ENCODE measurements at places on chromosomes 1 and 21.

- no peak for DNase-seq
Observed at GRCh38 chr1:81540216-81540615, 260.5 kb upstream of the ADGRL2 start.

DNA sequence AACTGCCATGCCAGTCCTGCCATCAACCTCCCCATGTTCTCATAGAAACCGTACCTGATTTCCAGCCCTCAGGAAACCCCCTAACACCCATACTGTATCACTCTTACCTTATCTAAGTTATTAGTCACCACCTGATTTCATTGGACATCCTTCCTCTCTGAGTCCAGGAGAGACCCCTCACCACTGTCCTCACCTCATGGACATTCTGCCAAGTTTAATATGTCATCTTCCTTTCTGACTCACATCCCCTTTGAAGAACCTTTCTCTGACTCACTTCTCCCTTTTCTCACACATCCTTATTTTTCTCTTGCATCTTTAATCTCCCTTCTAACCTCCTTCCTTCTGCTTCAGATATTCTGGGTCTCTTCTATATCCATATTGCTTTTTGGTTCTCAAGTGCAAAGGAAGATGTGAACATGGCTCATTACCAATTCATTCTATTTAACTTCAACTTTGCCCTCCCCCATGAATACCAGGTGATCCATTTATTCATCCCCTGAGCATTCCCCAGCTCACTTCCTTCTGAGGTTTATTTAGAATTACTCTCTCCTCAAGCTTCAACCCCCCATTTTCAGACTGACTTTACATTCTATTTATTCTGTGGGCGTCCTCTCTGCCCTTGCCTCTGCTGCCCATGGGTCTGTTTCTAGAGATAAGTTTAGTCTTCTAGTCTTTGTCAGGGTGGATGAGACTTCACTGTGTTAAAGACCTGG is 206.8 kb upstream of the ESRRG start:
- no peak for DNase-seq

DNA sequence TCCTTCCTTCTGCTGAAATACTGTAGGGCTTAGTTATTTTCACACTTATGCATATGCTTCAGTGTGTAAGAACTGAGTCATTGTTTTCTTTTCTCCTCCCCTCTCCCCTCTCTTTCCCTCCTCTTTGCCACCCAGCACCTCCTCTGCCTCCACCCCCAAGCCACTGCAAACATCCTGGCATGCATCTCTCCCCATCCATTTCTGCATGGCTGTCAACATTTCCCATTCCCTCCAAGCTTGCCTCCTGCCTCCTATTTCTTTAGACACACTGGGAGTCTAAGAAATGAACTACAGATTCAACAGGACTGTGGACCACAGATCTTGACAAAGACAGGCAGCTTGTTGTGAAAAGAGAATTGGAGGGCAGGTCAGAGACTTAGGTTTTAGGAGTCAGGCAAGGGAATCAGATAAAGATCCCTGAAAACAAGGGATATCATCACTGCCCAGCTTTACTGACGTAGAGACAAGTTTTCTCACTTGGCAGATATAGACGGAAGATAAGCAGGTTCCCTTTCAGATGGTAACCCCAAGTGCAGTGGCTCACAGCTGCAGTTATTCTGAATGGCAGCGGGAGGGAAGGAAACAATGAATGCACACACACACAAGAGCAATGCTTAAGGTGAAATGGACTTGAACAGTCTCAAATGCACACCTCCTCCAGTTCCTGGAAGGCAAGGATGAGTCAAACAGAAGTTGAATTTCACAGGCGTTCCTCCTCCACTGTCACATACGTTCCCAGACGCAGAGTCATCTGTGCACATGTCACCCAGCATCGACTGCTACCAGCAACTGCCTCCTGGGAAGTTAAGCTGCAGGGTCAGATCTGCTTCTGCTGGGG is 56.1 kb downstream of the HIVEP3 start:
- no peak for DNase-seq

- no peak for DNase-seq
Observed at GRCh38 chr1:117544509-117545109, 61.2 kb upstream of the TENT5C start.

- DNase-seq: no peak
Observed at GRCh38 chr1:223802032-223802431, 43.7 kb downstream of the TP53BP2 start.

- no peak for DNase-seq
Observed at GRCh38 chr1:179310291-179310690, 16.7 kb downstream of the SOAT1 start.

- DNase-seq: no peak
Observed at GRCh38 chr1:45924736-45925135, 121.3 kb downstream of the MAST2 start.

GRCh38 chr1:51523931-51524330 is 4.9 kb upstream of the EPS15 start:
- no peak for DNase-seq

GRCh38 chr1:1356166-1356795 is 2.1 kb downstream of the MXRA8 start:
- DNase-seq: no peak

DNA sequence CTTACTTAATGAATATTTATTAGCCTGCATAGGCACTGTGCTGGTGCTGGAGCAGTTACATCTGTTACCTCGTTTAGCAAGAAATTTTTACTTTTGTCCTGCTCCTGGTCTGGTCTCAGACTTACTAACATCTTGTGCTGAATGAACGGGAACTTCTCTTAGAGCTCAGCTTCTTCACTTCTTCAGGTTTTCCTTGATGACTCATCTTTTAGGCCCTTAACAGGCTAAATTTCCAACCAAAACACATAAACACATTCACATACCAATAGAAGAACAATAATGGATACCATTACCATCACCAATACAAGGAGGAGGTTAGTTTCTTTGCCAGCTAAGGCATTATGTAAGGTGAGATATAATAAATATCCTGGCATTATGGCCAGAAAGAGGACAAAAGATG is 68.9 kb downstream of the IFI44 start:
- no peak for DNase-seq

- DNase-seq: no peak
Observed at GRCh38 chr1:192578144-192578909, 2.8 kb downstream of the RGS1 start.

GRCh38 chr1:244138399-244138798 is 87.3 kb downstream of the ZBTB18 start:
- DNase-seq: no peak

- no peak for DNase-seq
Observed at GRCh38 chr1:178921499-178921898, 50.6 kb upstream of the ANGPTL1 start.

GRCh38 chr1:156508205-156508954 is 7.8 kb upstream of the MEF2D start:
- DNase-seq: no peak

GRCh38 chr1:218080863-218081262 is 204.2 kb upstream of the RRP15 start:
- no peak for DNase-seq

DNA sequence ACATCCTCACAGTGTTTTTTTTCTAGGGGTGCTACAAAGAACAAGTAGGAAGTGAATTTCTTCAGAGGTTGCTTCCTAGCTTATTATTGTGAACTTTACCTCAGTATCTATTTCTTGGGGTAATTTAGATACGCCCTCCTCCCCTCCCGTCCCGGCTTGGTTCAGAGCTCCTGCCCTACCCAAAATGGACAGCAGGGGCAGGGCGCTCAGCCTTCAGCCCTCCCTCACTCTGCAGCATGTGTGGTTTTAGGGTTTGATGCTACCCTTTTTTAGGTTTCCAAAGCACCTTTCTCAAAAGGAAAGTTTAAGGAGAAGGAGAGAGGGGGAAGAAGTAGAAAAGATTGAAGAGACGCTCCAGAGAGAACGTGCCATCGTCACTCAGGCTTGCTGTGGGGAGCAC is 16.9 kb upstream of the POGK start:
- no peak for DNase-seq

DNA sequence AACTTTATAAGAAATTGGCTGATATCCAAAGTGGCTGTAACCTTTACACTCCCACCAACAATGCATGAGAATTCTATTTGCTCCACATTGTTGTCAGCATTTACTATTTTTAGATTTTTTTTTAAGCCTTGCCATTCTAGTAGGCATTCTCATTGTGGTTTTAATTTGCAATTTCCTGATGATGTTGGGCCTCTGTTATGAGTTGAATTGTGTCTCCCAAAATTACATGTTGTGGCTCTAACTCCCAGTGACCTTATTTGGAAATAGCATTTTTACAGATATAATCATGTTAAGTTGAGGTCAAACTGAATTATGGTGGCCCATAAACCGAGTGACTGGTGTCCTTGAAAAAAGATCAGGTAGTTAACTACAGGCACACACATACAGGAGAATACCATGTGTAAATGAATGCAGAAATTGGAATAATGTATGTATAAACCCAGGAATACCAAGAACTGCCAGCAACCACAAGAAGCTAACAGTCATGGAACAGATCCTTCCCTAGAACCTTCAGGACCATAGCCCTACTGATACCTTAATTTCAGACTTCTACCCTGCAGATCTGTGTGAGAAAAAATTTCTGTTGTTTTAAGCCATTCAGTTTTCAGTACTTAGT is 348.8 kb upstream of the DAB1 start:
- no peak for DNase-seq

DNA sequence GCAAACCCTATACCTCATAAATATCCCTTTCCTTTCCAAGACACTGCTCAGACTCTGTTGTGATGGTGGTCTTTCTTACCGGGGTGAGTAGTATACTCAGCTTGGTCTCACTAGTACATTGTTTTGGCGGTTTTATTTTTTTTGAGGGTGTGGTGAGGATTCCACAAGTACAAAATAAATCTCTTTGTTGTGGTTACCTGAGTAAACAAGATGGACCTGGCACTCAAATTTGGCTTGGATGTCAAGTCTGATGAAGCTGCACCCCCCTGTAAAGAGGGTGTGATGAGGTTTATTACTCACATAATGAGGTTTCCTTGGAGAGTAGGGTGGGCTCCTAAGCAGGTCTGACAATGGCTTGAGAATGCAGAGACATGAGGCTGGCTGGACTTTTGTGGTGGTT is 68.2 kb upstream of the KCNJ6 start:
- DNase-seq: no peak

All from left renal pelvis (tissue), 4 donors.